Central memory CD4-positive, alpha-beta T cell (primary cell): ENCODE measurements at places on chromosomes 5 and 9.

GRCh38 chr5:94423411-94423810, 195.0 kb downstream of the KIAA0825 start:
- DNase-seq, result no peak

DNA sequence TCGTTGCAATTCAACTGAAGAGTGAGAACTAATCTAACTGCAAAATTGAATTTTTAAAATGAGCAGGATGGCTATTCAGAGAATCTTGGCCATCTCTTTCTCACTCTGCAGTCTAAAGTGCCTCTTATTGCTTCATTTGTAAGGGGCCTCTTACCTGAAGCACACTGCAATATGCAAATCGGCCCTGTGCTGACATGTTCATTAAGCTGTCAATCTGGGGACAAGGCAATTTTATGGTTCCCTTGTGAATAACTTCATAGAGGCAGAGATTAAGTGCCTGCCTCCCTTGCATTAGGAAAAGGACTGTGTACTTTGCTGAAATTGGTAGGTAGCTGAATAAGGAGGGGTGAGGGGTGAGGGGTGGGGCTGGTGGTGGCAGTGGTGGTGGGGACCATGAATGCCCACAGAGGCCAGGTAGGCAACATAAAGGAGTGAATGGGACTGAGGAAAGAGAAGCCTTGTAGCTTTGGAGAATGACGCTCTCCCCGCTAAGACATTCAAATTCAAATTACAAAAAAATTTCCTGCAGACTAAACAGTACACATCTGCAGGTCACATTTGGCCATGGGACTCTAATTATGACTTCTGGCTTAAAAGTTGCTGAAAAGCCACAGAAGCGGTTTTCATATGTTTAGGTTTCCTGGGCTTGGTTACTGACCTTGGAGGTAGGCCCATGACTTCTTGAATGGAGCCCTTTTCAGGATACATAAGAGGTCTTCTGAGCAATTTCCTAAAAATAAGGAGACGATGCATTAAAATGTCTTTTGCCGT, 25.0 kb downstream of the TNFSF8 start:
- no peak for DNase-seq

GRCh38 chr5:4013106-4013898, 417.7 kb downstream of the IRX1 start:
- DNase-seq, result no peak

GRCh38 chr5:146179696-146180095, 2.8 kb downstream of the LARS1 start:
- DNase-seq, result no peak

- peak; percentile 33 for DNase-seq
Measured at GRCh38 chr5:74903165-74903787, 37.1 kb upstream of the FAM169A start.

GRCh38 chr5:148913985-148914431, 87.6 kb downstream of the ADRB2 start:
- no peak for DNase-seq

DNA sequence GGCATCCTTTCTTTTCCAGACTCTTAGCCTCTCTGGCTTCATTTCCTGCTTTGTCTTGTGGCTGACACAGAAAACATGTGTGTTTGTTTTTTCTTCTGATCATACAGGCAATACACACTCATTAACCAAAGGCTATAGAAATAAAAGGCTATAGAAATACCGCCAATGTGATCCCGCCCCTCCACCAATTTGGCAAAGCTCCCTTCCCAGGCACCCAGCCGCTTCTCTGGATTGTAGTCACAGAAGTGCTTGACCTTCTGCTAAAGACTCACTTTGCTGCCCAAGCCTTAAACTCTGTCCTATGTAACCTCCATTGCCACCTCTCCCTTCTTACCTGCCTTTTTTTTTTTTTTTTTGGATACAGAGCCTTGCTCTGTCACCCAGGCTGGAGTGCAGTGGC, 5.3 kb downstream of the TXNDC15 start:
- DNase-seq, result no peak
